Activated T-helper 1 cell treated with anti-CD3 and anti-CD28 coated beads, Interleukin-2, amount 50 U/mL, for 16 hours (primary cell): ENCODE measurements at places on chromosomes 7 and 10.

- no peak for DNase-seq
Observed at GRCh38 chr7:130971297-130971696, 237.3 kb upstream of the KLF14 start.

- DNase-seq, result peak; percentile 28
Observed at GRCh38 chr10:31083765-31084184, 52.1 kb upstream of the ZNF438 start.

GRCh38 chr7:105621617-105622016 is 40.3 kb upstream of the EFCAB10 start:
- DNase-seq, result no peak

DNA sequence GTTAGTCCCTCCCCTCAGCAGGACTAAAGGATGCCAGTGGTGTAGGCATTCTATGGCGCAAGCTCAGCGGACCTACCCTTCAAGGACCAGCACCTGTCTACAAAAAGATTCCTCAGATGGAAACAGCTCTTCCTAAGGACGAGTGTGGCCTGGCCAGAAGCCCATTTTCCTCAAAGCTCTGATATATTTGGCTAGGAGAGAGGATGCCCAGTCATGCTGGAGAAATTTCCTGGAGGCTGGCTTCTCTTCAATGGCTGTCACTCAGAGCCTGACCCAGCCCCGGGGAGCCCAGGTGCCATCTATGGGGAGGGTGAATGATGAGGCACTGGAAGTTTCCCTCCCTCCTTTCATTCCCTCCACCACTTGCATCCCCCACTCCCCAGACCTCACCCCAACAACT is 111.5 kb downstream of the PLXNA4 start:
- DNase-seq, result no peak

DNA sequence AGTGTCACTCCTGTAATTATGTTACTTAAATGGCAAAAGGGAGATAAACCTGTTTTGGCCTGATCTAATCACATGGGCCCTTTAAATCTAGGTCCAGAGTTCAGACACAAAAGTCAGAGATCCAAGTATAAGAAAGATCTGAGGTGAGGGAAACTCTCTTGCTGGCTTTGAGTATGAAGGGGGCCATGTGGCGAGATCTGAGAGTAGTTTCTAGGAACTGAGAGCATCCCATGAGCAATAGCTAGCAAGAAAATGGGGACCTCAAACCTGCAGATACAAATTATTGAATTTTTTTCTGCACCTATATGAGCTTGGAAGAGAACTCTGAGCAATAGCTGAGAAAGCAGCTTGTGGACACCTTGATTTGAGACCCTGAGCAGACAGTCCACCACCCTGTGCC is 27.6 kb downstream of the ANKRD7 start:
- DNase-seq, result no peak
